ENCODE measurements at places on chromosomes 13 and 19.

DNA sequence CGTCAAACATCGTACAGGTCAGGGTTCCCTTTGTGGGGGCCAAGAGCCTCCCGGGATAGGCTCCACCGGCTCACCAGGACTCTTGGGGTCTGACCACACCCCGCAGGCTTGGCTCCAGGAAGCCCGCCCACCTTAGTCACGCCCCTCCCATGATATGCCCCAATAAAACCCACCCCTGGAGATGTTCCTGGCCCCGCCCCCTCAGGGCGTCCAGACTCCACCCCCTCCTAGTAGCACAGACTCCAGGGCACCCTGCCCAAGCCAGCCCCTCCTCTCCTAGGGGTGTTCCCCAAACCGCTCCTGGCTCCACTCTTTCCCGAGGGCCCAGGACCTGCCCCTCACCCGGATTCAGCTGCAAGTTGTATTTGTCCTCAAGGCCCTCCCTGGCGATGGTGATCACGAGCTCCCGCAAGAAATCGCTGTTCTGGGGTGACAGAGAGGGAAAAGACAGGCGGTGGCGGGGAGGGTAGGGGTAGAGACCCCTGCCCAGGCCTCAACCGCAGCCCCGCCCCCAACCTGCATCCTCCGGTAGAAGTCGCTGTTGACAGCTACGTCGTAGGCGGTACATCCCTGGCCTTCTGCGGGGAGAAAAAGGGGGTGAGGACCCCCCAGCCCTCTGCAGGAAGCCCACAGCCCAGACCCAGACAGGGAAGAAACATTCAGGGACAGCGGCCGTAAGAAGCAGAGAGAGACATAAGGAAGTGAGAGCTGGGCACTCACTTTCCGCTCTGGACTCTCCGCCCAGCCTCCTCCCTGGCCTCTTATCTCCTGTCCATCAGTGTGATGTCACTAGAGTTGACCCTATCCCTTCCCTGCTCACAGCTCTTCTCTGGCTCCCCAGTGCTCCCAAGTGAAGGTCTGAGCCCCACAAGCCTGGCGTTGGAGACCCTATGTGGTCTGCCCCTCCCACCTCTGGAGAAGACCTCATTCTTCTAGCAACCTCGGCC is 3.9 kb downstream of the PIH1D1 start:
- no peak for DNase-seq

GRCh38 chr13:97325738-97326137 is 103.6 kb downstream of the MBNL2 start:
- no peak for DNase-seq

DNA sequence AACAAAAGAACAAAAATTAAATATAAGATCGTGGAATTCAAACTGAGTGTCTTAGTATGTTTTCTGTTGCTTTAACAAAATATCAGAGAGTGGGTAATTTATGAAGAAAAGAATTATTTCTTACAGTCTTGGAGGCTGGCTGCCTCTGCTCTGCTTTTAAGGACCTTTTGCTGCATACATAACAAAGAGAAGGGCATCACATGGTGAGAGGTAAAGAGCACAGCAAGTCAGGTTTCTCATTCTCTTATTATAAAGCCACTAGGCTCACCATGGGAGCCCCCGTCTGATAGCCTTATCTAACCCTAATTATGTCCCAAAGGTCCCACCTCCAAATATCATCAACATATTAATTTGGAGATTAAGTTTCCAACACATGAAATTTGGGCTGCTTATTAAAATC is 231.3 kb downstream of the SLITRK6 start:
- no peak for DNase-seq

GRCh38 chr19:48183356-48183755 is 12.9 kb downstream of the ZSWIM9 start:
- no peak for DNase-seq

GRCh38 chr13:91078093-91078679 is 269.3 kb upstream of the MIR17HG start:
- DNase-seq: no peak

- DNase-seq: no peak
Measured at GRCh38 chr19:2424686-2425621, 2.4 kb downstream of the TIMM13 start.

GRCh38 chr19:13899912-13900584 is 5.9 kb downstream of the BRME1 start:
- no peak for DNase-seq

GRCh38 chr13:86882835-86883234 is 788.3 kb upstream of the SLITRK5 start:
- no peak for DNase-seq

DNA sequence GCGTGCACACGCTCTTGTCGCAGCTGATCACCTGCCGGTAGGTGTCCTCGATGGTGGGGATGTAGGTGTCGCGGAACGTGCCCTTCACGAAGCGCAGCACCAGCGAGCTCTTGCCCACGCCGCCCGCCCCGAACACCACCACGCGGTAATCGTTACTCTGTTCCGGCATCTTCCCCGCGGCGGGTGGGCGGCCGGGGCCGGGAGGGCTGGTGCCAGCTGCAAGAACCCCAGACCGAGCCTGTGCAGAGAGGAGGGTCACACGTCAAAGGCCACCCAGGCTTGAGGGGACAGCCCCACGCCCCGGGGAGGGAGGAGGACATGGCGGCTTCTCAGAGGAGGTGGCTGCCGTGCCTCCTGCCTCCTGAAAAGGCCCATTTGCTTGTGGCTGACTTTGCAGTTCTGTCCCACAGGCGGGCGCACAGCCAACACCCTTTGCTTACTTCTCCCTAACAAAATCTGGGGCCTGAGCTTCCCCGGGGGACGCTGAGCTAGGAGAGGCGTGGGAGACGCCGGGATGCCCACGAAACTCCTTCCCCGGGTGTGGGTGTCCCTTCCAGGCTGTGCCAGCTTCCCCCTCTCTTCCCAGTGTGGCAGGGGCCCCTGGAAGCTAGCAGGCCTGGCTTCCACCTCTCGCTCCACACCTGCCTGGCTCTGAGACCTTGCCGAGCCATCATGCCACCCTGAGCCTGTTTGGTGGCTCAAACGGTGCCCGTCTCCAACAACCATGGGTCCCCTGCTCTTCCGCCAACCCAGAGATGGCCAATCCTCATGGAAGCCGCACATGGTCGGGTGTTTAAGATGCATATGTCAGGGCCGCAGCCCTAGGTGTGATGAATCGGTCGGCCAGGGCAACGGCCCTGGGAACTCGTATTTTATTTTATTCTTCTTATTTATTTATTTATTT is 3.3 kb downstream of the DIRAS1 start:
- DNase-seq: no peak

- DNase-seq: no peak
Measured at GRCh38 chr13:28147495-28147894, 9.2 kb downstream of the PAN3 start.

- DNase-seq: no peak
Measured at GRCh38 chr13:90680826-90681225, 666.7 kb upstream of the MIR17HG start.

GRCh38 chr13:41644742-41645141 is 187.4 kb downstream of the RGCC start:
- DNase-seq: no peak

- DNase-seq: peak; percentile 61
Measured at GRCh38 chr13:19864746-19865309, 1.4 kb upstream of the ZMYM5 start.

DNA sequence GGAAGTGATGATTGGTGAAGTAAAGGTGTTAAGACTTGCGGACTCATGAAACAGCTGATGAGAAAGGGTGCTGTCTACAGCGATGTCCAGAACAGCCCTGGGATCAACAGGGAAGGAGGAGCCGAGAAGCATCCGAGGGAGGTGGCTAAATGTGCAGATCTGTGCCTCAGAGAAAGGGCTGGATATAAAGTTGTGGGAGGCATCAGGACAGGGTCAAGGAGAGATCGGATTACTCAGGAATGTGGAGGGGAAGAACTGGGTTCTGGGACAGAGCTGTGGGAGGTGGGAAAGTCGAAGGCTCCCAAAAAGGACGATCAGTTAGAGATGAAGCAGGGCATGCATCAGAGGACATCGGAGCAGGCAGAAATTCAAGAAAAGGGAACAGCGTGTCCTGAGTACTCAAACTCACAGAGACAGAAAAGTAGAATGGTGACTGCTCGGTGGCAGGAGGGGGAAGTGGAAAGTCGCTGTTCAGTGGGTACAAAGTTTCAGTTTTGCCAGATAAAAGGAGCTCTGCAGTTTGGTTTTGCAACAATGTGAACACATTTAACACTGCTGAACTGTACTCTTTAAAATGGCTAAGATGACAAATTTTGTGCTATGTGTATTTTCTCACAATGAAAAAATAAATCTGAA is 1.9 kb downstream of the SIGLEC14 start:
- no peak for DNase-seq

DNA sequence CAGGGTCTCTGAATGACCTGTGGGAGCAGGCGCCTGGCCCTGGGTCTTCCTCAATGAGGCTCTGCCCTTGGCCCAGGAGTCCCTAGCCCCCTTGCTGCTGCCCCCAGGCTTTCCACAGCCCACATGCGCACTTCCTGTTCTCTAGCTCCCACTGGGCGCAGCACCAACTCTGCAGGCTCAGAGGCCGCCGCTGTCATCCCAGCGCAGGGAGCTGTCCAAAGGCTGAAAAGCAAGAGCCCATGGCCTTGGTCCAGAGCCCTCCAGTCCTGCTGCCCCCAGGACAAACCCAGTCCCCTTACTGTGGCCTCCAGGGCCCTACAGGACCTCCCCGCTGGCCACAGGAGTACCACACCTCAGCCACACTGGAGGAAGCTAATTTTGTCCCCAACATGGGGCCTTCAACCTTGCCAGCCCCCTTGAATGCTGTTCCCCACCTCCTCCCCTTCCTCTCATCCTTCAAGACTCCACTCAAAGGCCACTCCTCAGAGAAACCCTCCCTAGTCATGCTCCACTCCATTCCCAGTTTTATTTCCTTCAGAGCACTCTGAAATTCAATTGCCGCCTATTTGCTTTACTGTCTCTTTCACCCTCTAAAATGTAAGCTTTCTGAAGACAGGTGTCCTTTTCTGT is 8.0 kb upstream of the POU2F2 start:
- DNase-seq: peak; percentile 82

GRCh38 chr19:3163943-3164342 is 14.6 kb upstream of the S1PR4 start:
- DNase-seq: no peak

GRCh38 chr13:97367016-97367822 is 66.8 kb upstream of the RAP2A start:
- no peak for DNase-seq

DNA sequence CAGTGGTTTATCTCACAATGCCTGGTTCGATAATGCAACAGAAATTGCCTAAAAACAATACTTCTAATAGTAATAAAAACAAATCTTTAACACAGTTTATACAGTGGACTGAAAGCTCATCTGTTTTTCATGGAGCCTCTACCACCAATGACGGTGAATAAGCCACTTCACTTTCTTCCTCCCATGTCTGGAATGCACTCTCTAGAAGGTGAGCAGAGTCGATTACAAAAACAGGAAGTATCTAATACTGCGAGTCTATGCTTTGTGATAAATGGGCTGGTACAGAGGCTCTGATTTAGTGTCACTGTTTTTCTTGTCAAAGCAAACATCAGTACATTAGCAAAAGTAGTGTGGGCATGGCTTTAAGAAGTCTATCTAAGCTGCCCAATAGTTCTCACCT is 1348.6 kb upstream of the SLC10A2 start:
- DNase-seq: no peak

DNA sequence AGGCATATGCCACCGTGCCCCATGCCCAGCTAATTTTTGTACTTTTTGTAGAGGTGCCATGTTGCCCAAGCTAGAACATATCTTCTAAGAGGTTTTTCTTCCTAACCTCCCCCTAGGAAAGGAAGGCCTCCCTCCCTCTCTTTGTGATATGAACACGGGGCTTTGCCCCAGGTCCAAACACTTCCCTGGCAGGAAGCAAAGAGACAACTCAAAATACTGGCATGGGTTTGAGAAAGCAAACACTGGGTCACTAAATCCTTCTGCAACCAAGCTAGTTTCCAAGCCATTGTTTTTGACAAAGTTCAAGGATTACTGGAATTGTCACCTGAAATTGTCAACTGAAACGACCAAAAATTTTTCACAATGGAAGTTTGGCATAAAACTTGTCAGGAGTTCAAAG is 8.8 kb downstream of the CC2D1A start:
- DNase-seq: no peak

- DNase-seq: no peak
Measured at GRCh38 chr13:23488442-23488841, 54.9 kb upstream of the SACS start.

DNA sequence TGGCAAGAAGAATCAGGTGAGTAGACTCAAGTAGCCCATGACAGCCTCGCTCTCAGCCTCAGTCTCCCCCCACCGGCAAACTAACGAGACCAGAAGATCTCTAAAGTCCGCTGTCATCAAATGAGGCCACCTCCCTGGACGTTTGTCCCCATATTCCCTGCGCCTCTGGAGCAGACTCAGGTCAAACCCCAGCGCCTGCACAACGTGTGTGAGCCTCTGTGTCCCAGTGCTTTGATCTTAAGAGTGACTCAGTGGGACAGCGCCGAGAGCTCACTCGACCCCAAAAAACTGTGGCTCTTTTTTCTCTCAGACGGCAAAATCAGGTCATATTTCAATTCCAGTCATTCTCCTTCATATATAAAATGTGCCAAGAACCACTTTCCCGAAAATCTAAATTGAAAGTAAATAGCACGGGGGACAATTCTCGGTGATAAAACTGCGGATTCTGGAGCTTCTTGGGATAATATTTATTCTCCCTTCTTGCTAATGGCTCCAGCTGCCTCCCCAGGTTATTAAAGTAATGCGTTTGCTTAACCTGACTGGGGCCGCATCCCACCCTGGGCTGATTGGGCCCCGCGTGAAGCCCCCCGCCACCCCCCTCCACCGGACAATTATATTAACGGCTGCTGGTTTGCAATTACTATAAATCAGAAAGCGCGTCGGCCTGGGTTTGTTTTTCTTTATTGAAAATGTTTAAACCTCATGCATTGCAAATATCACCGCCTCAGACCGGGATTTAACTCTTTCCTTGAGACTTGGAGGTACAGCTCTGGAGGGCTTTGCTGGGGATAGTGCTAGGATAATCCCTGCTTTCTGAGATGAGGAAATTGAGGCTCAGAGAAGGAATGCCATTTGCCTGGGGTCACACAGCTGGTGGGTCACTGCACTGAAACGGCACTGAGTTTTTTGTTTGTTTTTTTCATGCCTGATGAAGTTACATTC is 37.5 kb upstream of the ZNRF4 start:
- DNase-seq: no peak

- no peak for DNase-seq
Measured at GRCh38 chr13:71304861-71305260, 562.1 kb downstream of the DACH1 start.

DNA sequence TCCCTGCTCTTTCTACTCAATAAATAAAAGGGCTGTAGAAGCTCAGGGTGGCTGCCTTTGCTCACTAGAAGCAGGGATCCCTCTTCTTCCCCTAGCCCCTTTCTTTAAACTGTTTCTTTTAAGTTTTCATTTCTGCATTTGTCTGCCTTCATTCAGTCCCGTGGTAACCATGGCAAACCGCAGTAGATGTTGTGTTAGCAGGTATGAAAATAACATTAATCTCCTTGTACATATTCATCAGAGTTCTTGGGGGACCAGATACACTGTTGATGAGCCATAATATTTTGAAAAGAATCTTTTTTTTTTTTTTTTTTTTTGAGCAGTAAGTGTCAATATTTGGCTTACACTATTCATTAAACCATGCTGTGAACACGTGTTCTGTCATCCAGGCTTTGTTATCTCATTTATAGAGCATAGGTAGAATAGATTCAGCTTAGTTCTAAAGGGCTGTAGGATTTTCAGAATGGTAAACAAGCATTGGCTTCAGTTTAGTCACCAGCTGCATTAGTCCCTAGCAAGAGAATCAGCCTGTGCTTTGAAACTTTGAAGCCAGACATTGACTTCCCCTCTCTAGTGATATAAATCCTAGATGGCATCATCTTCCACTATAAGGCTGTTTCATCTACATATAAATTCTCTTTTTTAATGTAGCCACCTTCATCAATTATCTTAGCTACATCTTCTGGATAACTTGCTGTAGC is 59.4 kb upstream of the SPRY2 start:
- no peak for DNase-seq

Data from left renal pelvis (tissue), 4 donors.